ENCODE measurements at places on chromosomes 2 and 18.

DNA sequence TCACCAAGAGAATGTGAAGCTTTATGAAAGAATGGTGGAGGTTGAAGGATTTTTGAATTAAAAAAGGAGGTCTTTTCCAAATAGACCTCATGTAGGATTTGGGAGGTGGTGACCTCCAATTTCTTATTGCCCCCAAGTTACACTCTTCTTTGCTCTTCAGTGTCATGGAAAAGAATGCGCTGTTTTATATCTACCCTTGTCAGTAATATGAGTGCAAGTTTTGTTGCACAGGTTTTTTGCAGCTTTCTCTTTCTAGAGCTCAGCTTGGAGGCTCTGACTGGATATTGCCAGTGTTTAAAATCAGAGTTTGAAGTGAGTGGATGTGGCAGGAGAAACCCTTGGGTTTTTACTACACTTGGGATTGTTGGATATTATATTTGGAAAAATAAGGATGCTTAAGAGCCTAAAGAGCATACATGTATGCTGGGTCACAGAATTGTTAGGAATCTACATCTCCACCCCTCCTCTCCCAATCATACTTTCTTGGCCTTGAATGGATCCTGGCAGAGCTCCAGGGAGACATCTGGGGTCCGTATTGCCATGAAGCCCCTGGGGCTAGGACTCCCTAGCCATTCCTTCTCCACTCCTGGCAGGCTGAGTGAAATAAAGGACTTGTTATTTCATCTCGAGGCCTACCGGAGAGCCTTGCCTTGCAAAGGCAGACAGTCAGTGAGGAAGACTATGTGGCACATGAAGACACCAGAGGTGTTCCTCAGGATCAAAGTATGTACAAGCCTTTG is 43.8 kb downstream of the APOB start:
- DNase-seq = no peak

GRCh38 chr2:209380293-209380692 is 43.6 kb upstream of the MAP2 start:
- DNase-seq = no peak

DNA sequence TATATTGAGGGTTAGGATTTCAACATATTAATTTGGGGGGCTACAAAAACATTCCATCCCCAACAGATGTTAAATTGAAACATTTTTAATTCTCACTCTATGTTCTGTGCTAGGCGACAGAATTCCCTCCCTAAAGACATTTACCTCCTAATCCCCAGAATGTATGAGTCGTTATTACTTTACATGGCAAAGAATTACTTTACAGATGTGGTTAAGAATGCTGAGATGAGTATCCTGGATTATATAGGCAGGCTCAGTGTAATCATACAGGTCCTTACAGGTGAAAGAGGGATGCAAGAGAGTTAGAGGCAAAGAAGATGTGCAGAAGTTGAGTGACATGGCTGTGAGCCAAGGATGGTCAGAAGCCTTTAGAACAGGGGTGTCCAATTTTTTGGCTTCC is 974.1 kb upstream of the ACVR2A start:
- no peak for DNase-seq

GRCh38 chr2:79432731-79433146 is 80.1 kb upstream of the CTNNA2 start:
- DNase-seq = no peak

DNA sequence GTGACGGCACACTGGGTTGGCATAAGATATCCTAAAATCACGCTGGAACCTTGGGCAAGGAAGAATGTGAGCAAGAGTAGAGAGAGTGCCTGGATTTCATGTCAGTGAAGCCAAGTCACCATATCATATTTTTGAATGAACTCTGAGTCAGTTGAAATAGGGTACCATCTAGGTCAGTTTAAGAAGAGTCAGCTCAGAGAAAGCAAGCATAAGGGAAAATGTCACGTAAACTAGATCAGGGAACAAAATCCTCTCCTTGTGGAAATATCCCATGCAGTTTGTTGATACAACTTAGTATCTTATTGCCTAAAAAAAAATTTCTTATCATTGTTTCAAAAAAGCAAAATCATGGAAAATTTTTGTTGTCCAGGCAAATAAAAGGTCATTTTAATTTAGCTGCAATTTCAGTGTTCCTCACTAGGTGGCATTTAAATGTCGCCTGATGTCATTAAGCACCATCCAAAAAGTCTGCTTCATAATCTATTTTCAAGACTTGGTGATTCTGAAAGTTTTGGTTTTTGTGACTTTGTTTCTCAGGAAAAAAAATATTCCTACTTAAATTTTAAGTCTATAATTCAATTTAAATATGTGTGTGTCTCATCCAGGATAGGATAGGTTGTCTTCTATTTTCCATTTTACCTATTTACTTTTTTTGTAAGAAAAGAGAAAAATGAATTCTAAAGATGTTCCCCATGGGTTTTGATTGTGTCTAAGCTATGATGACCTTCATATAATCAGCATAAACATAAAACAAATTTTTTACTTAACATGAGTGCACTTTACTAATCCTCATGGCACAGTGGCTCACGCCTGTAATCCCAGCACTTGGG is 19.6 kb downstream of the RSAD2 start:
- DNase-seq = no peak

DNA sequence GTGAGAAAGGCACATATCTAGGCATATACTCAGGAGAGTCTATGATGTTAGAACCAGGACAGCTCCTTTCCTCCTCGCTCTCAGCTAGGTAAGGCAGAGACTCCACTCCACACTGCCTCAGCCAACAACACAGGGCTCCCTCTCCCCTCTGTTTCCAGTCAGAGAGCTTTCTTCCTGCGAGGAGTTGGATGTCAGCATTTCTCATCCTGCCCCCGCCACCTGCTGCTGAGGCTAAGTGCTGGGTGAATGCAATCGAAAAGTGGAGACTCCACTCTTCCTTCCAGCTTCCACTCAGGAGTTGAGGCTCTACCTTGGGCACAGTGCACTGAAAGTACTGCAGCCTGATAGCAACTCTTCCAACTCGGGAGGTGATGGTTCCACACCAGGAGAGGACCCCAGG is 177.2 kb upstream of the RAB6C start:
- no peak for DNase-seq

- no peak for DNase-seq
These were observed 44.5 kb upstream of the TMEM17 start for GRCh38 chr2:62550461-62550860.

All from BJ (cell line).